Iris pigment epithelial cell (primary cell): ENCODE measurements at places on chromosomes 12 and 14.

DNA sequence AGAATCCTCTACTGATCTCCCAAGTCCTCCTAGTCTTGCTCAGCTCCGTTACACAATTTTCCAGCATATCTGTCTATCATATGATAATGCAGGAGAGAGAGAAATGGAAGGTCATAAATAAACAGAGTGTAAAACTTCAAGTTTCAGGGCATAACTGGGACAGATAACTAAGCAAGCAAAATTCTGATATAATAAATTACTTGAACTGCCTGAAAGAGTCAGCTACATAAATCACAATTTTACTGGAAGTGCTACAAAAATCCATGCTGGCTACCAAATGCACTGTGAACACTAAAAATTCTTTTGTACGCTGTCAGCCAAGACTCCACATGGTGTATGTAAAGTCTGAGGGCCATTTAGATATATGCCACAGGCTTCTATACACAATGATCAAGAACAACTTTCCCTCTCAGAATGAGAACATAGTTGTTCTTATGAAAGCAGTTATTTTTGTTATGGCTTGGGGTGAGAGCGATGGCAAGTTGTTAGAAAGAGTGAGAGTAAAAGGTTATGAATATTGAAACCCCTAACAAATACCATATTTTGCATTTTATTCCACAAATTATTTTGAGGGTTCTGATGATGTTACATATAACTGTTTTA is 41.1 kb downstream of the GRIP1 start:
- no peak for DNase-seq

DNA sequence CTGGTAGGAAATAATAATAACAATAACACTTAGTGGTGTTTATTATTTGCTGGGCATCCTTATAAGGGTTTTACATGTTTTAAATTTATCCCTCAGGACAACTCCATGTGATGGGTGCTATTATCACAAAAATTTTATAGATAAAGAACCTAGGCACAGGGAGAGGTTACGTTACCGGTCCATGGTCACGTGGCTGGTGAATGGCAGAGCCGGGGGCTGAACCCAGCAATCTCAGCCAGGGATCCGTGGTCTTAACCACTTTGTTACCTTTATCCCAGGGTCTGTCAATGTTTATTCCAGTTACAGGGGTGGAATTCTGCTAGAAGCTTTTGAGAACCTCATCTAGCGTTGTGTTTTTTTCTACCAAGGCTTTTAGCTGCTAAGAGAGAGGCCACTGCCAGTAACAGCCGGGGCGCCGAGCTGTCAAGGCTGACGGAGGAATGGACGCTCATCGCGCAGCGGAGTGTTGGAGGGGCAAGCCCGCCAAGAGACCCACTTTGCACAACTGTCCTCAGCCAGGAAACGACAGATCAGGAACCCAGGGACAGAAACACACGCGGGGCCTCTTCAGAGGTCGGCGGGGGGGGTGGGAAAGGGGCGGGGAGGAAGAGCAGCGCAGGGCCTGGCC is 418 bp downstream of the AMN1 start:
- no peak for DNase-seq

DNA sequence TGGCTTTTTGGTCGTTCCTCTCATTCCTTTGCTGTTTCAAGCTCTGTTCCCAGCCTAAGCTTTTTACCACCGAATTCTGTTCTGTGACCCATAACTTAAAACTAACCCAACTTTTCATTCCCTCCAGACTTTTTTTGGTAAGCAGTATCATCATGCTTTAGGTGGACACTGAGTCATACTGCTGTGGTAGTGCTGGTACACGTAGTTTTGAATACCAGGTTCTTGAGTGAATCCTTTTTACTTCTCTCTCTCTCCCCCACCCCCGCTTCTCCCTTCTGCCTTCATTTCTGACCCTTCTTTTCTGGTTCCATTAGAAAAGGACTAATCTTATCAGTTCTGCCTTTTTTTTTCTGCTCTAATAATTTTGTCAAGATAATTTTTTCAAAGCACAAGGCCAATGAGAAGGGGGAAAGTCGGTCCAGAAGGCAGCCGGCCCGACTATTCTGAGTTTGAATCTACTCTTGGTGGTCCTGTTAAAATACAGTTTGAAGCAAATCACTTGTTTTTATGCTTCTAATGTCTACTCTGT is 2.3 kb upstream of the MDM2 start:
- DNase-seq: no peak

DNA sequence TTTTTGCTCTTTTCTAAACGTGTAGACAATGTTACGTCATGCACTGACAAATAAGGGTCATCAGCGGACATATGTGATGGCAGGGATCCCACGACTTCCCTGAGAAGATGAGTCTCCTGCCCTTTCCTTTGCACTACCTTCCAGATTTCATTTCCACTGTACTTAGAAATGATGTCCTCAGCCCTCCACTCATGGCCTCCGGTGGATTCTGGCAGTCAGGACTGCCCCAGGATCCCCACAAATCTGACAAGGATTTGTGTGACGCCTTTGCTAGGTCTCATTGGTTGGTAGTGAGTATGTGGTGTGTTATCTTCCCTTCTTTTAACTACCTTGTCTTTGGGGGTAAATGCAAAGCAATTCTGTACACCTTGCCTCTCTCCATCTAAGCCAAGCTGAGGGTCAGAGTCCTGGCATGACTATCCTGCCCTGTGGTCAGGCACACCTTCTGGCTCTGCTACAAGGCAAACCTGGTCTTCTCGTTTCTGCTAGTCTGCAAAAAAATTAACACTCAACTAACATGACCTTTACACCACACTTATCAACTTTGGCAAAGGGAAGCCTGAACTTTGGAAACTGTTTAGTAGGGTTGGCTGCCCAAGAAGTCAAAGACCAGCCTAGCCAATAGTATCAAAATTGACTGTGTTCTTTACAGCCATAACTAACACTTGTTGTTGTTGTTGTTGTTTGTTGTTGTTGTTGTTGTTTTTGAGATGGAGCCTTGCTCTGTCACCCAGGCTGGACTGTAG is 17.3 kb upstream of the DHRS4 start:
- no peak for DNase-seq

DNA sequence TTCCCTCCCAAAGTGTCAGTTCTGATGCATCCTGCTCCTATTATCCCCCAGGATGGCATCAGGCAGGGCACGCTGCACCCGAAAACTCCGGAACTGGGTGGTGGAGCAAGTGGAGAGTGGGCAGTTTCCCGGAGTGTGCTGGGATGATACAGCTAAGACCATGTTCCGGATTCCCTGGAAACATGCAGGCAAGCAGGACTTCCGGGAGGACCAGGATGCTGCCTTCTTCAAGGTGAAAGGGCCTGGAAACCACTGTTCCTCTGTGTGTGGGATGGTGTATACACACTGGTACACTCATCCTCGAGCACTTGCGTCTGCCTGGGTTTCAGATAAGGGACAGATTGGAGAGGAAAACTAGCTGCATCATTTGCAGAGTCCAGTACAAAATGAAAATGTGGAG is 1.0 kb downstream of the IRF9 start:
- peak; percentile 56 for DNase-seq

- DNase-seq: peak; percentile 97
These were observed 273.5 kb upstream of the SOX5 start for GRCh38 chr12:24222968-24223367.

- DNase-seq: no peak
These were observed 5.6 kb downstream of the TBPL2 start for GRCh38 chr14:55434805-55435174.

- no peak for DNase-seq
These were observed 10.9 kb upstream of the SALL2 start for GRCh38 chr14:21537090-21537424.

DNA sequence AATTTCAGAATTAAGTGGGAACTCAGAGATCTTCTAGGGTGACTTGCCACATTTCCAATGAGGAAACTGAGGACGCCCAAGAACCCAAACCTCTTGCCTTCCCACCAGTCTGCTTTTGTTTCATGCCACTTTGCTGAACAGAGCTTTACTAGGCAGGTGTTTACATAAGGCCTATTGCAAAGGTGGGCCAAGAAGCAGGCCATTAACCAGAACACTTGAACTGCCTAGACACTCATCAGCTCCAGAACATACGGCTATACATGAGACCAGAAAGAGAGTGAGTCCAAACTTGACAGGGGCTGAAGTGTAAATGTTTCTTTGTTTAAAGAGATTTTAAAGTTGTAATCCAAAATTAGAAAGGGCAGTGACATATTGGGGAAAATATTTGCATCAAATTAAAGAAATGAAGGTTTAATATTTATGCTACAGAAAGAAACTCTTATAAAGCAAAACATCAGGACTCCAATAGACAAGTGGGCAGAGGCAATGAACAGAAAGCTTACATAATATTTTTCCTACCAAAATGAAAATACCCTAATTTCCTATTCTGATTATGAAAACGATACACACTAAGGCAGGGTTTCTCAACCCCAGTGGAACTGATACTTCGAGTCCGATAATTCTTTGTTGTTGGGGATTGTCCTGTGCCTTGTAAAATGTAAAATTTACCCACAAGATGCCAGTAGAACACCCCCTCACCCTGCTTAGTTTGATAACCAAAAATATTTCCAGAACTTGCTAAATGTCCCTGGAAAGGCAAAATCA is 11.7 kb downstream of the BATF start:
- no peak for DNase-seq

DNA sequence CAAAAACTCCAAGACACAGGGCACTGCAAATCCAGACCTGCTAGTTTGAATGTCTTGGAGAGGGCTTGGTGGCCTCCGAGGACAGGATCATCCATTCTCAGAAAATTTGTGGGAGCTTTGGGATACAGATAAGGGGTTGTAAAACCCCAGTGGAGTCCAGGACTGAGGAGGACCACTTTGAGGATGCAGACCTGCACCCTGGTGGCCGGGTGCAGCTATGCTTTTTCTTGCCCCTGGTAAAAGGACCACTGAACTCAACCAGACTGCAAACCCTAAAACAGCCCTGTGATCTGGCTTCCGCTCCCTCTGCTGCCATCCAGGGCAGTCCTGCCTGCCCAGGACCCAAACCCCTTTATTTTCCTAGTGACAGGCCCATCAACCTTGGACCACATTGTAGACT is 169.5 kb upstream of the DAAM1 start:
- DNase-seq: peak; percentile 47

GRCh38 chr14:23060536-23061260 is 3.4 kb upstream of the CDH24 start:
- no peak for DNase-seq

DNA sequence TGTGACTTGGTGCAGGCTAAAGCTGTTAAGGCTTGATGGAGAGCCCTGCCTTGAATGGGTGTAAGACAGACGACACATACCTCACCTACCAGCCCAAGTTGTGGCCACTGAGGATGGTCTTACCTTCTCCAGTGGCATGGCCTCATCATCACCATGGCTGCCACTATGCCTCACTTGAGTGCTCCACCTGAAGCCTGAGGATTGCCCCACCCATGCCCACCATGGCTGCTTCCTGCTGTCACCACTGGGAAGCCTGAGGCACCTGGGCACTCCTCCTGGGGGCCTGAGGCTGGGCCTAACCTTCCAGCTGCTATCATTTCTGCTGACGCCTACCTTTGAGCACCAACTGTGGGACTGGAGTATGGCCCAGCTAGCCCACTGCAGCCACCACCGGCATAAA is 1605.7 kb upstream of the FLRT2 start:
- no peak for DNase-seq

GRCh38 chr12:69196302-69197288 is 42.8 kb upstream of the CPSF6 start:
- peak; percentile 18 for DNase-seq

DNA sequence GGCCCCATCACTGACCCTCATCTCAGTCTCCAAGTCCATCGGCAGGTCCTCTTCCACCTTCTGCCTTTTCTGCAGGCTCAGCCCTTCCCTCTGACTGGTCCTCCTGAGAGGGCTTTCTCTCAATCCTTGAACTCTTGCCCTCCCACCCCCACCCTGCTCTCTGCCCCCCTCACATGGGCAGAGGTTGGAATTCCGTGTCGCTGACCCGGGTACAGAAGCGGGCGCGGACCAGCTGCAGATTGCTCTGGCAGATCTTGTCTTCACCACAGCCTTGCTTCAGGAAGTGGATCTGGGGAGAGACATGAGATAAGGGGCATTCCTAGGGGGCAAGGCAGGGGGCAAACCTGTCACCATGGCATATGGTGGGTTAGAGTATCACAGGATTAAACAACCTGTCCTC is 12.4 kb downstream of the ITGA7 start:
- DNase-seq: no peak

DNA sequence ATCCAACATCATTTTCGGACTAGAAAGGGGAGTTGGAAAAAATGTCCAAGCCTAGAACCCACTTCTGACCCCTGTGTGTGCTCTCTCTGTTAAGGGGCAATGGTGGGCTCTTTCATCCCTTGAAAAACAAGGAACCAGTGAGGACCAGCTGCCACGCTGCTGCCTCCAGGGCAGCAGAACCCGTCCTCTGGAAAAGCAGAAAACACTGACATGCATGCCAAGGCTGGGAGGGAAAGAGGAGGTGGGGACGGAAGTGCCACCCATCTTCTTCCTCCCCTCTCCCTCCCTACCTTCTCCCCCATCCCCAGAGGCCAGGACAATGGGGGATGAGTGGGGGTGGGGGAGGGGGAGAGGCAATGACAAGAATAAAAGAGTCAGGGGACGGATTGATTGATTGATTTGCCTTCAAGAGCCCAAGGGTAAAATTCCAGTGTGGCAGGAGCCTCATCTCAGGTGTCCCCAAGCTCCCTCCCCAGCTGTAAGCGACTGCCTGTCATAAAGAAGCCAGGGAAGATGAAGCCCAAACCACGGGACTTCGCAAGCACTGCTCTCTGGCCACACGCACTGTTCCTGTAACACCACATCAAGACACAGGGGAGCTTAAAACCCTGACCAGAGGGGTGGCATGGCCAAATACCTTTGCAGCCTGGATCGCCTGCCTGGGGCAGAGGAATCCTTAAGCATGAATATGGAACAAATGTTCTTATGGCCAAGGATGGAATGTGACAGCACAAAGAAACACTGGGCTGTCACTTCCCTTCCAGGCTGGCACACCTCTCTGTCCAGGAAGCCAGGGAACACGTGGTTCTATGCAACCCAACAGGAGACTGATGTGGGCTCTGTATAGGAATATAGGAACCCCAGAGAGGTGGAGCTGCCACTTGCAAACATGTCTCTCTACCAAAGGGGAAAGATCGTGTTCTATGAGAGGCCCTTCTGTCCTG is 38.9 kb upstream of the BDKRB2 start:
- DNase-seq: no peak
